ENCODE measurements at places on chromosomes 11 and 22.

DNA sequence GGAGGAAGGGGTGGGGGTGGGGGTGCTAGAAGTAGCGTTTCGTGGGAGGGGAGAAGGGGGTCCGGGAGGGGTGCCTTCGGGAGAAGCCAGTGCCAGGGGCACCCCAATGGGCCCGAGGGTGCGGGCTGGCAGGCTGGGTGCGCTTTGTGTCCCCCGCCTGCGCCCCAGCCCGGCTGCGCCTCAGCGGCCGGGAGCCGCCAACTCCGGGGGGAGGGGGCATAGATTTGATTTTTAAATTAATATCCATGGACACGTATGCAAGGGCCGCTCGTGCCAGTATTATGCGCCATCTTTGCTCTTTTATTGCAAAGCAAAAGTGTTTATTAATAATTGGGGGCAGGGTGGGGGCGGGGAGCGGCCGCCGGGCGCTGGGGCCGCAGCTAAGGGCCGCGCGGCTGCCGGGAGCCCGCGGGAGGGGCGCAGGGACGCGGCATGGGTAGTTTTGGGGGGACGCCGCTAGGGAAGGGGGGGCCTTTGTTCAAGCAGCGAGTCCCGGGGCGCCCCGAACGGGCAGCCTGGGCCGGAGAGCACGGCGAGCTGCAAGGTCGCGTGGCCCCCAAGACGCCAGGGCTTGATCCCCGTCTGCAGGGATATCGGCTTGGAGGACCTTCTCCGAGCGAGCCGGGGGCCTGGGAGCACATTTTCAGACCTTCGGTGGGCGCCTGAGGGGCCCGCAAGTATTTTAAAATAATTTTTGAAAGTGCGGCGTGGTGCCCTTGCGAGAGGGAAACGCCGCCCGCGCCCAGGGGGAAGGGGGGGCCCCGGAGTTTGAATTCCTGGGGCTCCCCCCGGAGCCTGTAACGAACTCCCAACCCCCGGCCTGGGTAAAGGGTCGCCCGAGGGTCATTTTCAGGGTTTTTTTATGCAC, 959 bp downstream of the CCND1 start:
- peak; percentile 35 for DNase-seq

GRCh38 chr11:72727521-72727920, 24.7 kb downstream of the ARAP1 start:
- no peak for DNase-seq

GRCh38 chr11:8267831-8268529, 4.3 kb upstream of the LMO1 start:
- DNase-seq = peak; percentile 8

DNA sequence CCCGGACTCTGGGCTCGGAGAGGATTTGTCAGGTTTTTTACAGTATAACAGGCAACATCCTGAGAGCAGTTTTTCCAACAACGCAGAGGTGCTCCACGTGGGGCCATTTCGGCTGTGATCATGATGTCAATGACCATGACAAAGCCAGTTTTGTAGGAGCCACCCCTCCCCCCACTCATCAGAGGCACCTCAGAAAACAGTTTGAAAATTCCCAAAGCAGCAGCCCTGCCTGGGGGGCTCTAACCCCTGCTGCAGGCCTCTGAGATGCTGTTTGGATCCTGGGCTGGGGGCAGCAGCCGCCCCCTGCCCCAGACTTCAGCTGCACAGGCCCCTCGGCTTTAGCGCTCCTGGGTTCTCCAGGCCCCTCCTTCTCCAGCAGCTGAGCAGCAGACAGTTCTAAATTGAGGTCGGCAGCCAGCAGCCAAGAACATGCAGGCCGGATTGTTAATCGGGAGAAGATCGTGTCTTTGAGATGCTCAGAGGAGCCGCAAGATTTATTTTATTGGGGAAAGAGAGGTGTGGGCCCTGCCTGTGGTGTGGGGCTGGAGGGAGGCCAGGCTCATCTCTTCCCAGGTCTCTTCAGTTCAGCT, 19.4 kb downstream of the NFAM1 start:
- DNase-seq = no peak

DNA sequence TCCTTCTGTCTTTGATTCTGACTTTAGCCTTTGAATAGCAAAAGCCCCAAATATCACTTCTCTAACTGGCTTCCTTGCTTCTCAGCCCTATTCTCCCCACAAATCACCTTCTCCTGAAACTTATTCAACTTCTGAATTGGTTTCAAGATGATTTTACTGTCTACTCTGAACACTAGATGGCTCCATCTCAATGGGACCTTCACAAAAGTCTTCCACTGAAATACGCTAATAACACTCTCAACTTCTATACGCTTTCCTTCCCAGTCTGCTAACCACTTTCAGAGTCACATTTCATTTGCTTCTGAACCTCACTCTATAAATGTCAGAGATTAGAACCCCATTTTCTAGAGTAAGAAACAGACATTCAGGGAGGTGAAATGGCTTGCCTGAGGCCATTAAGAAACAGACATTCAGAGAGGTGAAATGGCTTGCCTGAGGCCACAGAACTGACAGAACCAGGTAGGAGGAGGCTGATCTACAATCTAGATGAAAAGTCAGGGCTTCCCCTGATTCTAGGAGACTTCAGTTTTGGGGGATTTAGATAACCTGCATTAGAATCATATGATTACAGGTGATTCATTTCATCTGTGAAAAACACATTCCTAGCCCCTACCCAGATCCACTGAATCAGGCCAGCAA, 20.6 kb downstream of the MORC2 start:
- DNase-seq = peak; percentile 36

DNA sequence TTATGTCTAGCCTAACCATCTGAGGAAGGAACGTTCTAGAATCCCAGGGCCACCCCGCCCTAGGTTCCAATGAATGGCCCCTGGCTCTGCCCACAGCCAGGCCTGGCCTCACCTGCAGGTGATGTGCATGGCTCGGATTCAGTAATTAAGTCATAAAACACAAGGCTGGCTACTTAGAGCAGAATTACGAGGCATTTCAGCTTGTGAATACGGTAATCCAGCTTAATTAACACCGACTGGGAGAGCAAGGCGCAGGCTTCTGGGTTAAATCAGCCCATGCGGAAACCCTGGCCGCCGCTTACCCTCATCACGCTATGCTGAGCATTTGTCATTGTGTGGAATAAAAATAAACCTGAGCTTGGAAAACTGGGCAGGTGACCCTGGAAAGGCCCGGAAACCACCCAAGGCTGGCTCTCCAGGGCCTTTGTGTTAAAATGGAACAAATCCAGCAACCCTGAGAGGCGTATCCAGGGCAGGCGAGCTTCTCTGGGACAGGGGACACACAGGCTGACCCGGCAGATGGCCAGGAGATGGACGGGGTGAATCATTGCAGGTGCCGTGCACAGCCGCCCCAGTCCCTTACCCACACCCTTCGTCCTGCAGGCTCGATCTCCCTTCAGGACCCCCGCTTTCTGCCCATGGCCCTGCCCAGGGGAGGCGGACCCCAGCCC, 220.2 kb downstream of the CTTN start:
- no peak for DNase-seq

- no peak for DNase-seq
These were observed 929.0 kb downstream of the BRD1 start for GRCh38 chr22:48898524-48899250.

DNA sequence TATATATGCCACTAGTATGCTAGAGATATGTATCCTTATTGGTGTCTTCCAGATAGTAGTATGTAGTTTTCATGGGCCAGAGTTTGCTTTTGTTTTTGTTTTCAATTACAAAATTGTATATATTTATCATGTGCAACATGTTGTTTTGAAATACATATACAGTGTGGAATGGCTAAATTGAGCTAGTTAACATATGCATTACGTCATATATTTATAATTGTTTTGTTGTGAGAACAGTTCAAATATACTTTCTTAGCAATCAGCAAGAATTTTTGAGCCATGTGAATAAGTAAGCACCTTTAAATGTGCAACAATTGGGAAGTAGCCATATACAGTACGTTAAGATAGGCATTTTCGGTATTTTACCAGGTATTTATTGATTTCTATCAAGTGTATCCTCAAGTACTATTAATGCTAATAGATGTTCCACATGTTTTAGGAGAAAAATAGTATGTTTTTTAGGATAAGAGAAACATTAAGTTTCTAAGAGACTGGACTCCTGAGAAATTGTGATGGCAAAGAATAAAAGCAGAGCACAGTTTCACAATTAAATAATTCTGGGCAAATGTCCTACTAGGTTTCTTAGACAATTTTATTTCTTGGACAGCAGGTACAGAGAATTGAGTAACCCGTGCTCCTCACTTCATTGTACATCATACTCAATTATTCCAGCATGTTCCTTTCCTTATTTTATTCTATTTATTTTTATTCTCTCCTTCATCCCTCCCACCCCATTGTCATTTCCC, 60.5 kb upstream of the SLC5A12 start:
- DNase-seq = no peak

GRCh38 chr11:132751516-132752250, 780.6 kb downstream of the OPCML start:
- no peak for DNase-seq

DNA sequence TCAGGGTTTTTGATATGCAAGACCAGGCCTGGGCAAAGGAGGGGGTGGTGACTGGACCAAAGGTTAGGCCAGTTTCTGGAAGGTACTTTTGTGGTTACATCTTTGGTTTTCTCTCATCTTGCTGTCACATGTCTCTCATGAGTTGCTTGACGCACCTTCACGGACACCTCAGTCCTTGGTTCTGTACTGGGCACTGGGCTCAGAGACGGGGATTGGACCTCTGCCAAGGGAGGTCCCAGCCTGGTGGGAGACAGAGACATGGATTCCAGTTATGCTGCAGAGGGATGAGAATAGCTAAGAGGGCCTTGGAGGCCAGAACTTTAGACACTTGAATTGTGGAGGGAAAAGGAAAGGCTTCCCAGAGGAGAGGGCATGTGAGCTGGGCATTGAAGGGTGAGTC, 1.7 kb downstream of the USP35 start:
- no peak for DNase-seq

DNA sequence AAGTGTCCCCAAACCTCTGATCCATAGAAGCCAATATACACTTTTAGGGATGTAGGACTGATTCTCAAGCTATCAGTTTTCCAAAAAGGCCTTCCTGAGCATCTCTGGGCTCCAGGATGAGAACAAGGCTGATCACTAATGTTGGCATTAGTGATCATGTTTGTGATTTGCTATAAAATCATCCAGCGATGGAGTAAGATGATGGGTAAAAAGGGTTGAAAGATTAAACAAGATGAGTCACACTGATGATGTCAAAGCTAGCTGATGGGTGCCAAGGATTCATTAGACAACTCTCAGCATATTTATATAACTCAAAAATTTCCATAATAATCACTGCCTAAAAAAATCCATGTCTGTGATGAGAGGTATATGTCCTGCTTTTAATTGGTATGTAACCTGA, 42.8 kb downstream of the ZNF280B start:
- no peak for DNase-seq

DNA sequence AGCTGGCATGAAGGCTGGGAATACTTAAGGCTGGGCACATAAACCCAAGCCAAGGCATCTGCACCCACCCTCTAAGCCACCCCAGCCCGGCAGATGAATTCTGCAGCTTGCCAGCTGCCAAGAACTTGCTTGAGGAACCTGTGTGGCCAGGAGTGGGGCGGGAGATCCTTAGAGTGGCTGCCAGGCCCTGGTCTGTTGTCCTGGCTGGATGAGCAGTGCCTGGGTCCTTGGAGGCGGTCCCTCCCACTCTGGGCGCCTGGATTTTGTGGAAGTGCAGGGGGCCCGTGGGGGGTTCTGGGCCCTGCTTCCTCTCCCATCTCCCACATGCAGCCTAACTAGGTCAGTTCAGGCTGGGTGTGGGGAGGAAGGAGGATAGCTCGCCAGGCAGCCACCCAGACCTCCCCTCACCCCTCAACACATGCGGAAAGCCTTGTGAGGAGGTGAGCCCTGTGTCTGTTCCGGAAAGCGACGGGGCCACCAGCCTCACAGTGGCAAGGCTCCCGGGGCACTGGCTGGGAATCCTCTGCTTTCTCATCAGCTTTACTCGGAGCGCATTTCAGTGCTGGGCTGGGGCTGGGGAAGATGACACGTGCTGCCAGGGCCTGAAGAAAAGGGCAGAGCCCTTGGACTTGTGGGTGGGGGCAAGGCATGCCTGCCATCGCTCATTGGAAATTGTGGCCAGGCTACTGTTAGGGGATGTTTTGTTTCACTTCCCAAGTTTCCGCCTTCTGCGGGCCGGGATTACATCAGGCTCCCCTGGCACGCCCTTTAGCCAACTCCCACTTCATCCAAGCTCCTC, 8.4 kb downstream of the DAGLA start:
- no peak for DNase-seq

- no peak for DNase-seq
These were observed 4.4 kb downstream of the GAS2 start for GRCh38 chr11:22670830-22671229.

- DNase-seq = peak; percentile 56
These were observed 1.4 kb downstream of the BDNF start for GRCh38 chr11:27698872-27699241.

GRCh38 chr11:74141241-74141695, 29.5 kb downstream of the C2CD3 start:
- no peak for DNase-seq

DNA sequence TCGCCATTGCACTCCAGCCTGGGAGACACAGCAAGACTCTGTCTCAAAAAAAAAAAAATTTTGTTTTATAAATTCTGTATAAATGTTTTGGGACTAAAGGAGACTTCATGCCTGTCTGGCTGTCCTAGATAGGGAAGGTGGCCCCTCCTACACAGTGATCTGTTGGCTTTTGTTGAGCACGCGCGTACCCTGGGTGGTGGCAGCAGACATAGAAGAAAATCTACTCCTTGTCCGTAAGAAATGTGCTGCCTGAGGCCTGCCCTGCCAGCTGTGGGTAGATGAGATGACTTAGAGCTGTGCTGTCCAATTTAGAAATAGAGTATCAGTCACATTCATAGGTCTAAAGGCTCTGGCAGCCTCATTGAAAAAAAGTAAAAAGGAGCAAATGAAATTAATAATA, 37.0 kb downstream of the AP2A2 start:
- DNase-seq = no peak

DNA sequence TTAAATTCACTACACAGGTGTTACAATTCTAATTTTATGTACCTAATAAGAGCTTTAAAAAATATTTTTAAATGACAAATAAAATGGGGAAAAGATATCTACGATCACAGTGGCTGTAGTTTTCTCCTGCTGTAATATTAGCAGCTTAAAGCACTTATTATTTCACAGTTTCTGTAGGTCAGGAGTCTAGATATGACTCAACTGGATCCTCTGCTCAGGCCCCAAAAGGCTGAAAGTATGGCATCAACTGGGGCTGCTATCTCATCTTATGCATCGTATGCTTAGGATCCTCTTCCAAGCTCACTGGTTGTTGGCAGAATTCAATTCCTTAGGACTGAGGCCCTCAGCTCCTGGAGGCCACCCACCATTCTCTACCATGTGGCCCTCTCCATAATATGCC, 12.8 kb downstream of the FBXO3 start:
- no peak for DNase-seq

DNA sequence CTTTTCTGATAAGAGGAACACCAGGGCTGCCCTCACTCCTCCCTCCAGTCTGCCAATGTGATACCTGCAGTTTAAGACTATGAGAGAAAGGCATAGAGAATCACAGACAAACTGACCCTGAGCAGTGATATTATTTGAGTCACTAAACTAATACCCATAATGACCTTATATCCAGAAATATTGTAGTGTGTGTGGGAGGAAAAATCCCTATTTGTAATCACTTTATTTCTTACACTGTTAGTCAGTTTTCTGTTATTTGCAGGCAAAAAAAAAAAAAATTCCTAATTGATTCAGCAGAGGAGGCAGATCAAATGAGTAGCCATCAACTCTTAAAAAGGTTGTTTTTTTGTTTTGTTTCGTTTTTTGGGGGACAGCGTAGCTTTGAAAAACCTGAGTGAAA, 82.5 kb downstream of the MAML2 start:
- DNase-seq = no peak

All from RPMI8226 (cell line).